Thymus (tissue), 14 donors: ENCODE measurements at places on chromosomes 5 and 9. TPM values are rescaled to one million over a fixed set of nuclear protein-coding genes. Genes with fewer than 3 reads are reported as not detected.

PCDHB3 gene
- 0.09 TPM for total RNA-seq

IL13 gene
- total RNA-seq, result 0.42 TPM

PHF2 gene
- total RNA-seq, result 13.6 TPM

CCDC152 gene
- total RNA-seq, result 5.1 TPM

RNF38 gene
- total RNA-seq, result 9.5 TPM

OTP gene
- 0.05 TPM for total RNA-seq
